Naive thymus-derived CD8-positive, alpha-beta T cell (primary cell): ENCODE measurements at places on chromosomes 4 and X. TPM values are rescaled to one million over a fixed set of nuclear protein-coding genes. Genes with fewer than 3 reads are reported as not detected.

DNA sequence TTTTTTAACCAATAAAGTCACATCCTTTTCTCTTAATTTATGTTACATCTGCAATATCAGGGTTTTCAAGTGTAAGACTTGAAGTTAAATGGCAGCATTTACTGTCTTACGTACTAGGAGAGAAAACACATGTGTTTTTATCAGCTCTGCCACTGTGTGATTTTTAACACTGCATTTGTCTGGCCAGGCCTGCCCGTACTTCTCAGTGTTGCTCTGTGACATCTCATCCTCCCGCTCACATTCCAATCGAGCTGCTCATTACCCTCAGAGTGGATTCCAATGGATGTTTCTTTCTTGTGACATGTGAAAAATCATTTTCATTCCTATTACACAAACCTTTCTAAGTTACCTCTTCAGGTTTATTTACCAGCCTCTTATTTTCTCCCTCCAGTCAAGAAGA is 420.3 kb downstream of the FAT4 start:
- H3K4me1 ChIP-seq, result no peaks in the 10 kb centered on the region
- H3K27ac ChIP-seq, result no peak overlapping the region
- no peaks in the 10 kb centered on the region for H3K36me3 ChIP-seq
- no peak for DNase-seq
- no peak overlapping the region for H3K4me3 ChIP-seq

GRCh38 chrX:51860679-51861078 is 32.7 kb upstream of the MAGED1 start:
- H3K4me1 ChIP-seq, result peaks cover 15% of the 10 kb centered on the region
- no peak overlapping the region for H3K4me3 ChIP-seq
- H3K27me3 ChIP-seq, result no peaks in the 10 kb centered on the region
- no peak for DNase-seq
- H3K27ac ChIP-seq, result no peak overlapping the region

Gene EDA
- 1.6 TPM for total RNA-seq

Gene F8A3
- 9.7 TPM for total RNA-seq

GRCh38 chr4:93719552-93719951 is 109.0 kb upstream of the ATOH1 start:
- no peak for DNase-seq
- H3K36me3 ChIP-seq, result no peaks in the 10 kb centered on the region
- H3K27me3 ChIP-seq, result no peaks in the 10 kb centered on the region
- no peak overlapping the region for H3K4me3 ChIP-seq

GRCh38 chr4:175017751-175018150 is 99.6 kb downstream of the ADAM29 start:
- DNase-seq, result no peak
- H3K36me3 ChIP-seq, result no peaks in the 10 kb centered on the region
- H3K4me3 ChIP-seq, result no peak overlapping the region

- H3K4me1 ChIP-seq, result no peaks in the 10 kb centered on the region
- no peak for DNase-seq
- no peaks in the 10 kb centered on the region for H3K27me3 ChIP-seq
- H3K4me3 ChIP-seq, result no peak overlapping the region
Measured at GRCh38 chr4:157582141-157582540, 361.6 kb downstream of the GRIA2 start.

Gene MAGEC2
- not detected for total RNA-seq

DNA sequence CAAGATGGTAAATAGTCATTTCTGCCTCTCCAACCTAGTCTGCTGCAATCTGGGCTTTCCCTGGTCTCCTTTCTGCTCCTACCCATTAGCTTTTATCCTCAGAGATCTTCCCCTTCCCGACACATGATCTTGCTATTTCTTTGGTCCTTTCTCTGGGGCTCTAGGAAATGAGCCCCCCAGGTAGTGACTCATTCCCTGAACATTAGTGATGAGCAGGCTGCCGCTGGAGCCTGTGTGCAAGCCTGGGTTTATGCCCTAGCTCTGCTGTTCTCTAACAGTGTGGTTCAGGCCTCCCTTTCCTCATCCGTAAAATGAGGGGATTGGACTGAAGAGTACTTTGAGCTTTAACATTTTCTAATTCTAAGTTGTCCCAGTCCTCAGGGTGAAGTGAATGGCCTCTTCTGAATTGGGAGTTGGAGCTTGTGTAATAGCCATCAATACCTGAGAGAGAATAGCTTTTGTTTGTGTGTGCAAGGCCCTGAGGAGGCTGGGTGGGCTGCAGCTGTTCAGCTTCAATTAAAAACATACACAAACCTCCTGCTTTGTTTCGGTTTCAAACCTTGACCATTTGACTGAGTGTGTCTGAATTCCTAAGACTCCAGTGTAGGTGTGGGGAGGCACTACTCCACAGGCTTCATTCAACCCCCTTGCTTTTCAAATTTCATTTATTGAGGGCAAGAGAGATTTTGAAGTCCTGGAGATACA is 115.6 kb upstream of the SCML1 start:
- no peak overlapping the region for H3K27ac ChIP-seq
- H3K4me3 ChIP-seq, result no peak overlapping the region
- H3K27me3 ChIP-seq, result no peaks in the 10 kb centered on the region

Gene ZAR1
- not detected for total RNA-seq

Gene ARMCX5
- total RNA-seq, result 17.3 TPM

Gene FGF16
- not detected for total RNA-seq

DNA sequence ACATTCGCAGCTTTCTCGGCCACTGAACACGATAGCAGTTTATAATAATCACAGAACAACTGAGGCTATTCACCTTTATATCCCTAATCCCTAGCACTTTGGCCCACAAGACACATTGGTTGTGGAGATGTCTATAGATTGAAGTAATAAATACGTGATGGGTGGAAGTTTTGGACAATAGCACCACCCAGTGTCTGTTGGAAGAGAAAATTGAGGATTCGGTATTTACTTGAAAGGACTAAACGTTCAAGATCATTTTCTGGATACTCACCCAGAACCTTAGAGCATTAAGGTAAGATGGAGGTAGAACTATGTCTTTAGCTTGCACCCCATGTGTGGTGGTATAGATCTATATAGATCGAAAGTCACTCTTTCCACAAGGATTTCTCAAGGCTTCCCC is 787 bp upstream of the TMSB15A start:
- peaks cover 5% of the 10 kb centered on the region for H3K4me1 ChIP-seq
- DNase-seq, result no peak
- H3K36me3 ChIP-seq, result no peaks in the 10 kb centered on the region
- no peak overlapping the region for H3K27ac ChIP-seq

DNA sequence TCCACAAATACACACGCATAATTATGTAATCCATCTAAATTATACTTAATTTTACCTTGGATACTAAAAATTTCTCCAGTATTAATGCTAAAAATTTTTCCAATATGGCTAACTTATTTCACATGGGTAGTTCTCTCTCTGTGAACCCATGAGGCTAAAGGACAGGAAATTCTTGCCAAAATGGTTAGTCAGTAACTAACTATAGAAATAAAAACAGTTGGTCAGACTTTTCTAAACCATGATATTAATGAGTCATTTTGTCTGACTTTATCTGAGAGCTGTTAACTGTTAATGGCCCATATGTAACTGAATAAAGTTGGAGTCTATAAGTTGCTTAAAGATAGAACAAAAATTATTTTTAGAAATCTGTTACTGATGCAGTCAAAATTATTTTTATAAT is 549.4 kb downstream of the TLL1 start:
- H3K36me3 ChIP-seq, result no peaks in the 10 kb centered on the region
- no peak for DNase-seq
- no peaks in the 10 kb centered on the region for H3K4me1 ChIP-seq
- H3K27me3 ChIP-seq, result no peaks in the 10 kb centered on the region
- H3K4me3 ChIP-seq, result no peak overlapping the region

DNA sequence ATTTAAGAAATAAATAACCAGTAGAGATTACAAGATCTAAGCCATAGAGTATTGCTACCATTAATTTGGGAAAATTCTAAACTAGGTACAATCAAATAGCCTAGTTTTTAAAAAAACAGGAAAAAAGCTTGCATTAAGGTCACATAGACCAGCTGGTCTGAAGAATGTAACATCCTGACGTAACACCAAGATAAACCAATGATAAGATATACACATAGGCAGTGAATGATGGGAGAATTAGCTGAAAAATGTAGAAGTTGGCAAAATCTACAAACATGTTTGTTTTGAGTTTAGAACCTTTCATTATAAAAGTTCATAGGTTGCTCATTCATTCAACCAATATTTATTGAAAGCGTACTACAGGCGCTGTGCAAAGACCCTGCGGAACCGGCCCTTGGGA is 120.0 kb downstream of the SH3RF1 start:
- H3K36me3 ChIP-seq, result no peaks in the 10 kb centered on the region
- H3K4me3 ChIP-seq, result no peak overlapping the region
- no peaks in the 10 kb centered on the region for H3K27me3 ChIP-seq
- no peak for DNase-seq
- H3K27ac ChIP-seq, result no peak overlapping the region

DNA sequence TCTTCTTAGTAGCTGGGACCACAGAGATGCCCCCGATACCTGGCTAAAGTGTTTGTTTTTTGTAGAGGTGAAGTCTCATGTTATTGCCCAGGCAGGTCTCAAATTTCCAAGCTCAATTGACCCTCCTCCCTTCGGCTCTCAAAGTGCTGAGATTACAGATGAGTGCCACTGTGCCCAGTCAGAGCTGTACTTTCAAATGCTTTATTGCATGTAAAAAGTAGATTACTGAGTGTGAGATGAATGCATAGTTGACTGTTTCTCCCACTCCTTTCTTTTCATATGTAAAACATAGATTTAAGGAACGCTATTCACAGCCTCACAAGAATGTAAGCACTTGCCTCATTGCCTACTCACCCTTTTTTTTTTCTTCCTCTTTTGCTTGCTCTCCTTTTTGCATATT is 984.4 kb upstream of the PABPC4L start:
- H3K36me3 ChIP-seq, result no peaks in the 10 kb centered on the region
- no peak overlapping the region for H3K27ac ChIP-seq
- DNase-seq, result no peak
- no peak overlapping the region for H3K4me3 ChIP-seq
- H3K4me1 ChIP-seq, result no peaks in the 10 kb centered on the region
- no peaks in the 10 kb centered on the region for H3K27me3 ChIP-seq

Gene FMR1NB
- total RNA-seq, result not detected

GRCh38 chrX:93422693-93423092 is 250.7 kb downstream of the NAP1L3 start:
- H3K4me1 ChIP-seq, result no peaks in the 10 kb centered on the region
- no peak for DNase-seq
- peaks cover 10% of the 10 kb centered on the region for H3K27me3 ChIP-seq
- H3K27ac ChIP-seq, result no peak overlapping the region
- no peaks in the 10 kb centered on the region for H3K36me3 ChIP-seq

DNA sequence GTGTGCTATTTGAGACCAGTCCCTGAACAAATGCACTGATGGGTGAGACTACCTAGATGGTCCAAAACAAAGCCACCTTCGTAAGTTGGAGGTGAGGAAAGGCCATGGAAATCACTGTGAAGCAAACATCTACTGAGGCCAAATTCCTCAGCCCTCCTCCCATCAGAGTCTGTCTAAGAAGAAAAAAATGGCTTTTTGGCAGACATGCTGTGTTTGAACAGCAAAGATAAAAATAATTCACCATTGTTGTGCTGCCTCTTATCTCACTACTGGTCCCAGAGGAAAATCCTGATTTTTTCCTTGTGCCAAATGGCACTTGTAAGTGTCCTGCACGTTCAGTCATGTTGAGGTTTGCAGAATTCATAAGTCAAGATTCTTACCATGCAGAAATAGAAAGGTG is 7.9 kb downstream of the MAGEB18 start:
- no peak for DNase-seq
- H3K27me3 ChIP-seq, result no peaks in the 10 kb centered on the region
- H3K4me1 ChIP-seq, result no peaks in the 10 kb centered on the region
- no peak overlapping the region for H3K27ac ChIP-seq

Gene IL2RG
- total RNA-seq, result 301 TPM

- peak; percentile 20 for DNase-seq
- H3K4me1 ChIP-seq, result no peaks in the 10 kb centered on the region
- H3K36me3 ChIP-seq, result no peaks in the 10 kb centered on the region
- peaks cover 2% of the 10 kb centered on the region for H3K27me3 ChIP-seq
- H3K27ac ChIP-seq, result no peak overlapping the region
Measured at GRCh38 chr4:86496094-86497080, 97.7 kb upstream of the PTPN13 start.

GRCh38 chr4:96326846-96327245 is 487.0 kb downstream of the PDHA2 start:
- H3K27ac ChIP-seq, result no peak overlapping the region
- H3K36me3 ChIP-seq, result no peaks in the 10 kb centered on the region
- no peak for DNase-seq

GRCh38 chr4:176957353-176958118 is 164.8 kb upstream of the VEGFC start:
- no peaks in the 10 kb centered on the region for H3K4me1 ChIP-seq
- H3K27me3 ChIP-seq, result no peaks in the 10 kb centered on the region
- H3K36me3 ChIP-seq, result no peaks in the 10 kb centered on the region
- no peak overlapping the region for H3K4me3 ChIP-seq

- no peaks in the 10 kb centered on the region for H3K36me3 ChIP-seq
- H3K4me1 ChIP-seq, result peaks cover 7% of the 10 kb centered on the region
- no peak overlapping the region for H3K4me3 ChIP-seq
- H3K27ac ChIP-seq, result no peak overlapping the region
- no peaks in the 10 kb centered on the region for H3K27me3 ChIP-seq
Measured at GRCh38 chr4:3321295-3321889, 28.6 kb downstream of the RGS12 start.

- no peak overlapping the region for H3K4me3 ChIP-seq
- no peak for DNase-seq
- no peak overlapping the region for H3K27ac ChIP-seq
- no peaks in the 10 kb centered on the region for H3K36me3 ChIP-seq
- H3K27me3 ChIP-seq, result peaks cover 10% of the 10 kb centered on the region
Measured at GRCh38 chr4:55615008-55615407, 21.1 kb downstream of the NMU start.

DNA sequence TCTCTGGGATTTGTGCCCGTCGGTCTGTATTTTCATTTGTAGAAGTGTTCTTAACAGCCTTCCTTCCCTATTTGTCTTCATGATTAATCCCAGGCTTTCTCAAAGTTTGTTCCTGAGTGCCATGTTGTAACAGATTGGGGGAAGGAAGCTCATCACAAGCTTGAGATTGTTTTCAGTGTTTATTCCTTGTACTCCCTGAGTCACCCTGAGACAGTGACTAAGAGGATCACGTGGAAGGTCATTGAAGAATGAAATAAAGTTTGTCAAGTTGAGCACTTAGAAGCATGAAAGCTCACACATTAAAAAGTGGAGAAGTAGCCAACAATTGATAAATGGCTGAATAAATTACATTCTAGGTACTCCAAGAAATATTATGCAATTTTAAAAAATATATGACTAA is 153.5 kb upstream of the FAM241A start:
- H3K27ac ChIP-seq, result no peak overlapping the region
- H3K36me3 ChIP-seq, result no peaks in the 10 kb centered on the region
- H3K4me1 ChIP-seq, result no peaks in the 10 kb centered on the region
- no peak for DNase-seq
- H3K4me3 ChIP-seq, result no peak overlapping the region

Gene ARHGEF6
- 82.0 TPM for total RNA-seq
